ENCODE measurements at places on chromosomes 2 and 18.

DNA sequence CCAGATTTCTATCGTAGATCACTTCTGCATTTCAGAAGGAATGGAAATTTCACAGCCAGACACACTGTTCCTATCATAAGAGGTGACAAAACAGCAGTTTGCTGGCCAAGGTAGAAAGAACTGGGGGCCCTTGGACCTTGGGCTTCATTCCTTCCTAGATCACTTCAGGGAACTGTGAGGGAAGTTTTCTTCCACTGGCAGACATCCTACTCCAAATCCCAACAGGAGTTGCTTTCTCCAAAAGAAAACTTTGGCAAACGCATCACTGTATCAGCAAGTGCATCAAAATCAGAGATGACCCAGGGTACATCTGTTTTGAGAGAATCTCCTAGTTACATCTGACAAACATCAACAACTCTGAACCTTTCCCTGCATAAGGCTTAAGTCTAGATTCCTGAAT lies 348.4 kb upstream of the KLHL29 start:
- no peak for DNase-seq

- DNase-seq, result no peak
Observed at GRCh38 chr2:140648393-140648792, 1482.4 kb downstream of the LRP1B start.

DNA sequence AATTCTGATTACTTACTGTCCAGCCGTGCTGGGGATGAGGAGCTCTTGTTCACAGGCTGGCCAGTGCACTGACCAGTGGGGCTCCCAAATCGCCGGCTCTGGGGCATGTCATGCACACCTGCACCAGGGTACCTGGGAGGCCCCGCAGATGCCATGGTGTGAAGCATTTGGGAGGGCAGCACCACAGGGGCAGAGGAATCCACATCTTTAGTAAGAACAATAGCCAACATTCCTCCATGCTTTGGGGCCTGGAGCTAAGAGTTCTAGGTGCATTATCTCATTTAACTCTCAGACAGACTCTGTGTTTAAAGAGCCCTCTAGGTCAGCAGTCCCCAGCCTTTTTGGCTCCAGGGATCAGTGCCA lies 104.2 kb downstream of the ACKR3 start:
- DNase-seq, result no peak

DNA sequence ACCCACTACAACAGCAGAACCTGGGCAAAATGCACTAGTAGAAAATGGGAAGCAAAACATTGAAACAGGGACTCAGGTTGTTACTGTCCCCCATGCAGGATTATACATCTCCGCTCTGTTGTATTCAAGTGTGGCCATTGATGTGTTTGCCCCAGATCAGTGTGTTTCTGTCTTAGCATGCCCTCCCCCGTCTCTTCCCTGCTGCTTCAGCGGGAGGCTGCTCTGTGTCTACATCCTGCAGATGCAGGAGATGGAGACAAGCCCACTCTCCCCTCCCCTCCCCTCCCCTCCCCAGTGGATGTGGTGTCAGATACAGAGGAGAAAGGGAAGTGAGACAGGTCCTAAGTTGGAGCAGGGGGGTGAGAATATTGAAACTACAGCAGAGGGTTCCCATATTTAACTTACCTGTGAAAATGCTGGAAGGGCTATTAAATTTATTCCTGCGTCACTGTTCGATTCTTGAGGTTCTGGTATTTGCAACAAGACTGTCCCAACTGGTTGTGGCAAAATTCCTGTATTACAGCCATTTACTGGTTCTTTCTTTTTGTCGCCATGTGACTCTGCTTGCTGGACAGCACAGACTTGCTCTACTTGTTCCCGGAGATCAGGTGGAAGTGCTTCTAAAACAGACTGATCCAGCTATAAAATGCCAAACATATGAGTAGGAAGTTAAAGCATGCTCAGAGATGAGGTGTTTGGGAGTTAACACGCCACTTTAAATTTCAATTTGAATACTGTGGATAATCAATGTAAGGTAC lies 67.0 kb downstream of the EIF5B start:
- DNase-seq, result no peak

- DNase-seq, result peak; percentile 17
Observed at GRCh38 chr18:63074981-63075404, 244.6 kb downstream of the BCL2 start.

DNA sequence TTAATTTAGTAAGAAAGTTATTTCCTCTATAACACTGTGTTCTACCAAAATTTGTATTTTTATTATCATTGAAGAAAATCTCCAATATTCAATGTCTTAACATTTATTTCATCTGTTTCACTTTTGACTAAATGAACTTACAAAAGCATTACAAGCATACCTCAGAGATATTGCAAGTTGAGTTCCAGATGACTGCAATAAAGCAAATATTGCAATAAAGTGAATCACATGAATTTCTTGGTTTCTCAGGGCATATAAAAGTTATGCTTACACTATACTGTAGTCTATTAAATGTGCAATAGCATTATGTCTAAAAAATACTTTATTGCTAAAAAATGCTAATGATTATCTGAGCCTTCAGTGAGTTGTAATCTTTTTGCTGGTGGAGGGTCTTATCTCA lies 78.3 kb downstream of the TTC32 start:
- no peak for DNase-seq

DNA sequence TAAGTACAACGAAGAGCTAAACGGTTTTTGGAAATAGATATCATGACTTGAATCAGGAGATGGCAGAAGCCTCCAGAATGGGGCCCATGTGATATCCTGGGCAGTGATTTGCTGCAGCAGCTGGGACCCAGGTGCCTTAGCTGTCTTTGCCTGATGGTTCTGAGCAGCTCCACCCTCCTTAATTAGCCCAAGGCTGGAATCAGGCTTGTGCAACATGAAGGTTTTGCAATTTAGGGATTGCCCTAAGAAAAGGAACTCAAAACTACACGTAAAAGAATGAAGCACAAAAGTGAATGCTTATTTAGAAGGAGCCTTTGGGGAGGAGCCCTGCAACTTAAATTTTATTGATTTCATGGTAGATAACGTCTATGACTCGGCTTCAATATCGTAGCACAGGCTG lies 17.3 kb upstream of the CNDP2 start:
- DNase-seq, result no peak

DNA sequence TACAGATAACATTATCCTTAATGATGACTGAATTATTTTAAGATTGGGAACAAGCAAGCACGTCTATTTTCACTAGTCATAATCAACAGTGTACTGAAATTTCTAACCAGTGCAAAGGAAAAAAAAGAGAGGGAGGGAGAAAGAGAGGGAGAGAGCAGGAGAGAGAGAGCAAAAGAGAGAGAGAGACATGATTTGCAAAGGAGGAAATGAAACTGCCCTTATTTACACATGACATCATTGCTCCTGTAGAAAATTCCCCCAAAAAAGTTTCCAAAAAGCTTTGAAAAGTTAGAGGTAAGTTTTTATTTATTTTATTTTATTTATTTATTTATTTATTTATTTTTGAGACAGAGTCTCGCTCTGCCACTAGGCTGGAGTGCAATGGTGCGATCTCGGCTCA lies 355.3 kb upstream of the CELF4 start:
- no peak for DNase-seq

Data from stimulated activated CD8-positive, alpha-beta memory T cell treated with anti-CD3 and anti-CD28 coated beads, Interleukin-15, amount 100 ng/mL, for 1 hour (primary cell).